ENCODE measurements at places on chromosomes 6 and 20.

DNA sequence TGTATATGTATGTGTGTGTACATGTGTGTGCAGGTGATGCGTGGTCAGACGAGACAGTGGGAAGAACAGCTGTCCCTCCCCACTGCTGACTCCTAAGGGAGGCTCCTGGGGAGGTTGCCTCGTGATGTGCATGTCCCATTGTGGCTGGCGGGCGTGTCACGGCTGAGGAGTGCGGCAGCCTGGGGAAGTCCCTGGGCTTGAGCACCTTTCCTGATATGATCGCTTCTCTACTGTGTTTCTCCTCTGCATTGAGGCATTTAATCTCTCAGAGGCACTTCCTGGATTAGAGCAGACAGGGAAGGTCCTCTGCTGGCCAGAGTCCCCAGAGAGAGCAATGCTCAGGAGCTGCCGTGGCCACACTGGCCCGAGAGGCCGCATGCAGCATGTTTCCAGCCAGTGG lies 11.4 kb downstream of the NPBWR2 start:
- DNase-seq, result no peak

DNA sequence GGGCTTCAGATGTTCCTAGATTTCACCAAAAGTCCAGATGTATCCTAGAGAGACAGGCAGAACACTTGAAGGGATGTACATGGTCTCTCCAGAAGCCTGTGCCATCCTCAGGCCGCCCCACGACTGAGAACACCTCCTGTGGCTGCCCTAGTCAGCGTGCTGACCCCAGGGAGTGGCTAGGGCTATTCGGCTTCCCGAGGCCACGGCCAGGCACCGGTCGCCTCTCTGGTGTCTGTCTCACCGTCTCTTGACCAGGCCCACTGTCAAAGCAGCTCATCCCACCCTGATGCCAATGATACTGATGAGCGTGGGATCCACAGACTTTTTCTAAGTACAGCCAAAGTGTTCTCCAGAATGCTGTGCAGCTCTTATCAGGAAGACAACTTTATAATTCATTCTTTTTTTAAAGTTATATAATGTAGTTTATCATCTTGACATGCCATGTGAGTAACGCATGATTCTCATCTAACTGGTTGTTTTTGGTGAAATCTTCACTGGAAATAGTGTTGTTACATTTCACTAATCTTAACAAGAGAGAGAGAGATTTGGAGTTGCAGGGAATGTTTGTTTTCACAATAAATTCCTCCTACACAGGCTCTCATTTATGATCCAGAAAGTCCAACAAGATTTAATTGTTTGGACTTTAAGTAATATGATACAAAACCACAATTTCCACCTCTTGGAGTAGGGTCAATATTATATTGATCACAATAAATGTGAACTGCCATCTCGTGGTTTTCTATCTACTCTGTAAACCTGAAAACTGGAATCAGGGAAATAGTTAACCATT lies 41.7 kb upstream of the KLHL31 start:
- DNase-seq, result no peak

DNA sequence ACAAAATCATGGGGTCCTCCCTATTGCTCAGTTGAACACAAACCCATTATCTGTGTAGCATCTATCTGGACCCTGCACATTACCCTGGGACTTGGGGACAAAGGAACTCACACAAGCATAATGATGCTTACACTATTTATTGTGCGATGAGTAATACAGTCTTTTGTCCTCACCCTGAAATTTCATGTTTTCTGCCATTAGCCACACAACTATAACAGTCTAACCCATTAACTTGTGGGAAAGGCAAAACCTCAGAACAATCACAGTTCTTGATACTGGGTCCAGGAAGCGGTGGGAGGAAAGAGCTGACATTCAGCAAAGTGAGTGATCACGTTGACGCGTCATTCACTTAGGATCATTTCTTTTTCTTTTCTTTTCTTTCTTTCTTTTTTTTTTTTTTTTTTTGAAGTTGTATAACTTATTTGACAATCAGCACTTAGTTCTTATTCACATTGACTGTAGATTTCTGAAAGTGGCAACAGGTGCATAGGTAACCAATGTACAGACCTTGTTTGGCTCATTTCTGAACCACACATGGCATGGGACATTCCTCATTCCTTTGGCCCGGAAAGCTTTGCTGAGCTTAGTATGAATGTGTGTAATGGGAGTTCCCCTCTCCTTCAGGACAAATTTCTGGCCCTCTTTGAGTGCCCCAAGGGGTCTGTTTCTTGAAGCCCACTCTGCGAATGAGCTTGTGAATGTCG lies 94.8 kb upstream of the CNKSR3 start:
- peak; percentile 44 for DNase-seq

DNA sequence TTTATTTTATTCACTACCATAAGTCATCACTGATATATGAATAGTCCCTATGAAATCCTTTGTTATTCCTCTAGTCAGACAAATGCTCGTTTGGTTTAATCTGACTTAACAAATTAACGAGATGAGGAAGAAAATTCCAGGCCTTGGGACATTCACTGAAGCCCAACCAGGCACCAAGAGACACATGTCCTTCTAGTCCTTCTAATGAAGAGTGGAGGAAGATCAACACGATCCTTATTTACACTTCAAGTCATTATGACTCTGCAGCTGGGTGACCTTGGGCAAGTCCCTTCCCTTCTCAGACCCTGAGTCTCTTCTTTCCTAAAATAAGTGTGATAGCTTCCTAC lies 117.5 kb downstream of the CEBPB start:
- no peak for DNase-seq

- no peak for DNase-seq
Measured at GRCh38 chr20:46621492-46621891, 29.8 kb downstream of the SLC13A3 start.

- DNase-seq, result no peak
Measured at GRCh38 chr20:5481872-5482271, 165.1 kb upstream of the PROKR2 start.

DNA sequence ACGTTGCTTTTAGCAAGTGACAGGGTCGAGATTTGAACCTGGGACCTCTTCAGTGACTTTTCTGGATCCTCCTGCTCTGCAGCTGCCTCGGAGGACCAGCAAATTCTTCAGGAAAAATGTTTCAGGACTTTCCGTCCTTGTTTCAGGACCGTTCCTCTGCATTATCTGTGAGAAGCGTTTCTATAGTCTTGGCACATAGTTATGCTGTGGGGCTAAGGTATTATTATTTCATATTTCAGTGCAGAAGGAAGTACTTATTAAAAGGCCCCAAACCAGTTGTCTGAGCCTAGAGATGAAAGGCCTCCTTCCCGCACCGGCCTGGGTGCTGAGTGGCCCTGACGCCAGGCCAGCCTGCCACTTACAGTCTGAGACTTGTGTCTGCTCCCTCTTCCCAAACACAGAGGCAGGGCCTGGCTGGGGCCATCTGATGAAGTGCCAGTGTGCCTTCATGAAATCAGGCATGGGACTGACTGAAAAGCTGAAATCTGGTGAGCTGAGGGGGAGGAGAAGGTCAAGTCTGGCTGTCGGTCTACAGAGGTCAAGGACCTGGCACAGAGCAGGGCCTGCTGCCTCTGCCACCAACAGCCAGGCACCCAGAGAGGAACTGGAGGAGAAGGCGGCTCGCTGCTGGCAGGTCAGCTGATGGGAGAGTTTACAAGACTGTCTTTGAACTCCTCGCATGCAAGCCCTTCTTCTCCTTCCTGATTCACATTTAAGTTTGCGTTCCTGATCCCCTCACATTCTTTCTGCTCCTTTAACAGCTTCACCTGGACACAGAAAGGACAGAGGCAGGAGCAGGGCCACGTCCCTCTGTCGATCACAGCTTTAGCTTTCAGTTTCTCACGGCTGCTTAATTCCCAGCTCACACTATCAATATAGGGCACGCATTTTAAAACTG lies 8.9 kb upstream of the QKI start:
- peak; percentile 14 for DNase-seq

DNA sequence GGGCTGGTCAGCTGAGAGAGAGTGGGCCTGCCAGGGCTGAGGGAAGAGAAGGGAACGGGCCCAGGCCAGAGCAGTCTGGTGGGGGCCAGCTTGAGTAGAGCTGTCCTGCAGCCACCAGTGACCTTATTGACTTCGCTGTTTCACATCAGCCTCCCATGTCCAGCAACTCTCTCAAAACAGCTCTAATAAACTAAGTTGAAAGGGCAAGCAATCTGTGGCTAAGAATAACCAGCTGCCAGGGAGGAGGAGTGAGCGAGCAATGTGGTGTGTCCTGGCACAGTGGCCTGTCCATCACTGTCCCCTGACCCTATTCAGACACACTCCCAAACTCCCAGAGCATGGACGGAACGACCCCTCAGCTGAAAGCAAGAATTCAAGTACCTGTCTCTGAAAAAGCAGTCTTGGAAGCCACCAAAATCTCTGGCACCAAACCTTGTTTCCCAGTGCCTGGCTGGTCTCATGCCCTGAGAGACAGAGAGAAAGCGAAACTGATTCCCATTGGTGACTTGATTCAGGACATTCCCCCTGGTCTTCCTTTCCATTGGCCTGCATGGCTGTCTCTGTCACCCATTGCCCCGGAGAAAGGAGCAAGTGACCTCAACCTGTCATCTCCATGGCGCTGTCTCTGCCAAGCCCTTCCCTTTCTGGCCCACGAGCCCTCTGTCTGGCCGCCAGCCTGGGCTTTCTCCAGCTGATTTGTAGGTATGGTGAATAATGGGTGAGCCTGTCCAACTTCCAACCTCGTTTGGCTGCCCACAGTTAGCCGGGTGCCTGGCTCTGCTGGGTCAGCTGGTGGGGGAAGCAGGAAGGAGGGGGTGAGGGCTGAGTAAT lies at the start of gene DDO:
DDO (minus strand) TSS at position 490 of the 831 bp plus-strand sequence. CDS start 2,113 bp downstream, outside the sequence.
- DNase-seq, result no peak

- DNase-seq, result no peak
Measured at GRCh38 chr20:10012464-10012863, 22.3 kb upstream of the ANKEF1 start.

DNA sequence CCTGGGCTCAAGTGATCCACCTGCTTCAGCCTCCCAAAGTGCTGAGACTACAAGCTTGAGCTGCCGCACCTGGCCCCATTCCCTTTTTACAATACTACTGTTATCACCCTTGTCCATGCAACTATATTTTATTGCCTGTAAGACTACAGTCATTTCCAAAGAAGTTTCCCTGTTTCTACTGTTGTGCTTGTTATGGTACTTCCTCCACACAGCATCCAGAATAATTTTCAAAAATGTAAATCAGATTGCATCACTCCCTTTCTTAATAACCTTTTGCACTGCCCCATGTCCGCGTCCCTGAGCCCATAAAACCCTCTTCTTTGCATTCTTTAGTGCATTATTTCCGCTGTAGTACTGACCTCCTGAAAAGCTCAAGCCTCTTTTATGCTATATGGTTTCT lies 128.9 kb upstream of the AKIRIN2 start:
- no peak for DNase-seq

- no peak for DNase-seq
Measured at GRCh38 chr6:138523347-138524210, 24.3 kb upstream of the NHSL1 start.

DNA sequence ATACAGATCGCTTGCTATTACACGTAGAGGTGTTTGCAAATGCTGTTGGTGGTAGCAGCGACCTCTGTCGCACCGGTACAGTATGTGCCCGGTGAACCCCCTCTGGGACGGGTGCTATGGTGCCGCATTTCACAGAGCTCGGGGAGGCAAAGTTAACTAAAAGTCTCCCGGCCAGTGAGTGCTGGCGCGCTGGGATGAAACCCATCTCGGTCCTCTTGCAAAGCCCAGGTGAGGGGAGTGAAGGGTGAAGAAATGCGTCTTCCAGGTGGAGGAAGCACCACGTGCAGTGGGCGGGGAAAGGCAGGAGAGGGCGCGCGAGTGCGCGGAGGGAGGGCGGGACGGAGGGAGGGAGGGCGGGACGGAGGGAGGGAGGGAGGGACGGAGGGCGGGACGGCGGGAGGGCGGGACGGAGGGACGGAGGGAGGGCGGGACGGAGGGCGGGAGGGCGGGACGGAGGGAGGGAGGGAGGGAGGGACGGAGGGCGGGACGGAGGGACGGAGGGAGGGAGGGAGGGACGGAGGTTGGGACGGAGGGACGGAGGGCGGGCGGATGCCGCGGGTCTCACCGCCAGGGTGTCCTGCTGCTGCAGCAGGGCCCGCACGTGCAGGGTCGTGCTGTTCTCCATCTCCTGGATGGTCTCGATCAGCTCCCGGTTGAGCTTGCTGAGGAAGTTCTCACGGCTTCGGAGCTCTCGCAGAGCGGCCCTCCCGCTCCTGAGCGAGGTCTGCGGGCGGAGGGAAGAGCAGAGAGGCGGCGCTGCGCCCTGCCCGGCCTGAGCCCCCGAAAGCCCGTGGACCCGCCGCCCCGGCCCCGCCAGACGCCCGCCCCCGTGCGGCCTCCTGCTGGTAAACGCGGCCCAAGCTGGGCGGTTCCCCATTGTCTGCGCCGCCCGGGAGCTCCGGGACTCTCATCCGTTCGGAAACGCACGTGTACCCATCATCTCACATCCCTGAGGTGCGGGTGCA lies 11.7 kb downstream of the C20orf96 start:
- DNase-seq, result no peak

DNA sequence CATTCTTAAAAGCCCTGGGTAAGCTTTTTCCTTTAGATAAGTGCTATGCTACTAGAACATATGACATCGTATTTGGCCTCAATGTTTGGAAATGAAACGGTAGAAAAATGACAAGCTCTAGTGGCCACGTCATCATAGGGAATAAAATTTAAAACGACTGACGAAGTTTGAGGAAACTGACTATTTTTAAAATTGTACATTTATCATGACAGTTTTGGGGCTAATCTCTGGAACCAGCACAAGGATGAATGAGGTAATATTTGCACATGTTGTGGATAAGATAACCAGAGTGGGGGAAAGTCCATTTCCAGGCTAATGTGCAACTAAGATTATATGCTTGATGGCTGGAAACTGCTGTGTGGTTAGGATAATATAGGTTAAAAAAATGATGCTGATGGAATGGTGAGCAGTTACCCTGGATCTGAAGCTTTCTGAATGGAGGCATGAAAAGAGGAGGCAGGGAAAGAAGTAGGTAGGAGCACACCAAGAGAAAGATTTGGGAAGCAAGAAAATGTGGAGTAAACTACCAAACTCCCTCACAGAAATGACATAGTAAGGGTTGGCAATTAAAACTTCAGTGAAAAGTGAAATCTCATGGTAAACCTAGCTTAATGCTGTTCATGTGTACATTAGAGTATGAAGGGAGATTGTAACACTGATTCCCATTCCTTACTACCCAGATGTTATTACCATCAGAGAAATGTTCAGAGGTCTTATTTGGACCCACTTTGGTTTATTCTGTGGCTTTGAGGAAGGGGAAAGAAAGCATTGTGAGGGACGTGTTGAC lies 42.7 kb upstream of the CEP162 start:
- DNase-seq, result no peak

DNA sequence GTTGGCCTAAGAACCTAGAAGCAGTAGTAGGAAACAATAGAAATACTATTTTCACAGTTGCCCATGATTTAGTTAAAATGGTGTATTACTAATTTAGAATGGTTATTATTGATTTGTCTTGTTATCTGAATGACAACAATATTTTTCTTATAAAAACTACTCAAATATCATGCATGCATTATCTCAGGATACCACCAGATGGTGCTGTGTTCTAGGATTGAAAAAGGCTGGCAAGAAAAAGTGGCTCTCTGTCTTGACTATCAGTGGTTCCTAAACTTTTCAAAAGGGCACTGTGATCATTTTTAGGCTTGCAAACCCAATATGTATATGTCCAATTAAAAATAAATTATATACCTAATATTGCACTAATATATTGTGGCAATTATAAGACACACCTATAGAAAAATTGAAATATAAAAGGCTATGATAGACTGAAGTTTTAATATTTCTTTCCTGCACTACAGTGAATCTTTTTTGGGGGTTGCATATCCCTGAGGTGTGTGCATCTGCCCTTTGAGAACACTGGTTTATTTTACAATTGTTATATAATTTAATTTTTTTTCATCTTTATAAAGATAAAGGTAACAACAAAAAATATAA lies 131.7 kb upstream of the MLIP start:
- DNase-seq, result no peak
